Hematopoietic multipotent progenitor cell treated with erythropoietin and hydrocortisone succinate and interleukin-3 and kit ligand, for 15 days (in vitro differentiated cells): ENCODE measurements at places on chromosomes 2 and 18.

DNA sequence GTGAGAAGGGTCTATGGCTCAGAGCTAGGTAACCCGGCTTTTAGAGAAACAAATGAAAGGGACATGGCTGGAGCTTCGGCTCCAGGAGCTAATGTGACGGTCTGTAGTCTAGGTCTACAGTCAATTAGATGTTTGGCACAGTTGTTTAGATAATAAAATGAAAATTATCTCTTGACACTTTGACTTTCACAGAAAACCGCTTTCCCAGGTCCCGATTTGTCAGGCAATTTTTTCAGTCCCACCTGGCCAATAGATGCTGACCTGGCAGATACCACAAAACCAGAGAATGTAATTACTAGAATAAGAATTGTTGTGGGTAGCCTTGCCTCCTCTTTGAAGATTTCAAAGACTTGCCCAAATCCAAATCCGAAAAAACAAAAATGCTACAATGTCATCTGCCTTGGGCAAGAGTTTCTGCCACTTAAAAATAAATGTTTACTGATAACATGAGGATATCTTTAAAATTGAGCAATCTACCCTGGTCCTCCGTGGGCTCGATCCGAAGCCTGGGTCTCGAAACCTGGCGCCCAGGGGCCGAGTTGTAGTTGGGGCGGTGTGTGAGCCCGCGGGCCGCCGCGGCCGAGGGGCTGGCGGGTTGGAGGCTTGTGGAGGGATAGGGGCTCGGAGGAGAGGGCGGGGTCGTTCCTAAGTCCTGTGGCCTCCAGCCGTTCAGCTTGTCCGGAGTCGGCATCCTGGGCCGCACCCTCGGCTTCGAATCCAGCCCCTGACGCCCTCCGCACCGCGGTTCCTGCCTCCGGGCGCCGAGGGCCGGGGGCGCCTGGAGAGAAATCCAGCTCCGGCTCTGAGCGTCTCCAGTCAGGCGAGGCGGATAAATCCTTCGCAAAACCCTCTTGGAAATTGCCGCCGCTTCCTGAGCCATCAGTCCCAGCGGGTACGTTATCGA, 2.3 kb downstream of the EMX1 start:
- DNase-seq = no peak

- DNase-seq = peak; percentile 95
These were observed 80.3 kb downstream of the THNSL2 start for GRCh38 chr2:88250404-88250803.

DNA sequence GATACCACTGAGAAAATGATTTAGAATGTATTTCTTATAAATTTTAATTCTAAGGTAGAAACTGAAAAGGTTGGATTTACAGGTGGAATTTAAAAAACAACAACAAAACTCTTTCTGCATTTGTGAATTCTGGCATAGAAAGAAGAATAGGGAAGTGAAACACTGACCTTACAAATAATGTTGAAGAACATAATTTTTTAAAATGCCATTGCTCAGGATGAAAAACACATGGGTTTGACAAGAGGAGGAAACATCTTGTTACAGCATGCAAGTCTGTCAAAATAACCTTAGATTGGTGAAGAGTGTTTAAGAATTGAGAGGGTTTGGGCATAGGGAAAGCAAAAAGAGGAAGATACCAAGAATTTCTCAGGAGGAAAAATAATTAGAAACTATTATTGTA, 184.3 kb downstream of the UBE2E3 start:
- DNase-seq = no peak

DNA sequence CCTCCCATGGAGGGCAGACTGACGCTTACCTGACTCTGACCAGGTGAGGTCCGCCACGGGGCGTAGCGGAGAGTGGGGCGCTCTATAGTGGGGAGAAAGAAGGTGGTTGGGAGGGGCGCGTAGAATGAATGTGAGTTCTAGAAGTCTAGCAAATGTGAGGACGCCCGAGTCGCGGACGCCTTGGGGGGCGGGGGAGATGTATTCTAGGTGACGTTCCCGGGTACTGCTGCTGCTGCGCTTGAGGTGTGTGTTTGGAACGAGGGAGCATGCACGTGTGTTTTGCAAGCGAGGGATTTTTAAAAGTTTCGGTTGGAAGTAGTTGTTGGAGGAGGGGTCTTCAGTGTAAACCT, 758 bp downstream of the RIF1 start:
- DNase-seq = peak; percentile 35
